ENCODE measurements at places on chromosomes 4 and X. TPM values are rescaled to one million over a fixed set of nuclear protein-coding genes. Genes with fewer than 3 reads are reported as not detected.

PAGE1 gene
- total RNA-seq: not detected

P2RY8 gene
- total RNA-seq: 0.38 TPM

NALF2 gene
- not detected for total RNA-seq

RPA4 gene
- 4.7 TPM for total RNA-seq

CCDC158 gene
- not detected for total RNA-seq

CDX4 gene
- not detected for total RNA-seq

PABPC1L2B gene
- not detected for total RNA-seq

DMD gene
- total RNA-seq: 0.32 TPM

FAM9B gene
- not detected for total RNA-seq

SPANXB1 gene
- total RNA-seq: not detected

SLC9B2 gene
- 14.2 TPM for total RNA-seq

CXorf49 gene
- not detected for total RNA-seq

GRID2 gene
- total RNA-seq: not detected

F8A2 gene
- total RNA-seq: not detected

GNL3L gene
- 38.5 TPM for total RNA-seq

TLR1 gene
- 1.7 TPM for total RNA-seq

ADAM29 gene
- total RNA-seq: 0.06 TPM

IL1RAPL2 gene
- not detected for total RNA-seq

PABPC1L2A gene
- not detected for total RNA-seq

PAGE5 gene
- not detected for total RNA-seq

FHDC1 gene
- under 0.01 TPM for total RNA-seq

NEUROG2 gene
- not detected for total RNA-seq

HTATSF1 gene
- total RNA-seq: 22.0 TPM

ARSJ gene
- total RNA-seq: 46.8 TPM

GABRB1 gene
- total RNA-seq: not detected

PNCK gene
- not detected for total RNA-seq

BEX4 gene
- total RNA-seq: 10.4 TPM

FAT4 gene
- total RNA-seq: 31.2 TPM

FREM3 gene
- 0.76 TPM for total RNA-seq

TMEM35A gene
- total RNA-seq: 0.16 TPM

PLAC1 gene
- total RNA-seq: under 0.01 TPM

AKAP14 gene
- total RNA-seq: not detected

TBX22 gene
- total RNA-seq: not detected

BEX1 gene
- 0.32 TPM for total RNA-seq

PASD1 gene
- total RNA-seq: not detected

TMEM150C gene
- 9.8 TPM for total RNA-seq

SLC9B1 gene
- 0.19 TPM for total RNA-seq

ADAMTS3 gene
- 2.7 TPM for total RNA-seq

EXOC1L gene
- total RNA-seq: not detected

ERVMER34-1 gene
- total RNA-seq: 0.13 TPM

PDCL2 gene
- total RNA-seq: not detected

TCEAL7 gene
- total RNA-seq: 2.8 TPM

DGKK gene
- not detected for total RNA-seq

PPP4R3C gene
- total RNA-seq: not detected

PIN4 gene
- total RNA-seq: 18.6 TPM

HTN1 gene
- not detected for total RNA-seq

ATRX gene
- total RNA-seq: 114 TPM

WAS gene
- not detected for total RNA-seq

FGB gene
- total RNA-seq: not detected

PPP2R2C gene
- total RNA-seq: 0.16 TPM

PRRG3 gene
- not detected for total RNA-seq

PRKG2 gene
- total RNA-seq: not detected
